ENCODE measurements at places on chromosomes 6 and 20.

- no peak for DNase-seq
Observed at GRCh38 chr20:44896583-44896982, 11.1 kb downstream of the YWHAB start.

- no peak for DNase-seq
Observed at GRCh38 chr6:135318738-135319469, 137.8 kb downstream of the MYB start.

DNA sequence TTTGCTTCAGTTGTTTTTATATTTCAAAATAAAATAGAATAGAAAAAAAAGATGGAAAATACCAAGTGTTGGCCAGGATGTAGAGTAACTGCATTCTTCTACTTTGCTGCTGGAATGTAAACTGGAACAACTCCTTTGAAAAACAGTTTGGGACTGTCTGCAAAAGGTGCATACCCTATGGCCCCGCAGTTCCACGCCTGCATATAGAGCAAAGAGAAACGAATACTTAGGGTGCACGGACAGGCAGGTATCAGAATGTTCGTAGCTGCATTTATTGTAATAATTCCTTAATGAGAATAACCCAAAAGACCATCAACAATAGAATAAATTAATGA, 603 bp upstream of the RAB23 start:
- no peak for DNase-seq

GRCh38 chr20:53826597-53827291, 233.1 kb upstream of the ZNF217 start:
- DNase-seq = no peak

GRCh38 chr6:31144296-31144969, 5.6 kb upstream of the PSORS1C2 start:
- no peak for DNase-seq

DNA sequence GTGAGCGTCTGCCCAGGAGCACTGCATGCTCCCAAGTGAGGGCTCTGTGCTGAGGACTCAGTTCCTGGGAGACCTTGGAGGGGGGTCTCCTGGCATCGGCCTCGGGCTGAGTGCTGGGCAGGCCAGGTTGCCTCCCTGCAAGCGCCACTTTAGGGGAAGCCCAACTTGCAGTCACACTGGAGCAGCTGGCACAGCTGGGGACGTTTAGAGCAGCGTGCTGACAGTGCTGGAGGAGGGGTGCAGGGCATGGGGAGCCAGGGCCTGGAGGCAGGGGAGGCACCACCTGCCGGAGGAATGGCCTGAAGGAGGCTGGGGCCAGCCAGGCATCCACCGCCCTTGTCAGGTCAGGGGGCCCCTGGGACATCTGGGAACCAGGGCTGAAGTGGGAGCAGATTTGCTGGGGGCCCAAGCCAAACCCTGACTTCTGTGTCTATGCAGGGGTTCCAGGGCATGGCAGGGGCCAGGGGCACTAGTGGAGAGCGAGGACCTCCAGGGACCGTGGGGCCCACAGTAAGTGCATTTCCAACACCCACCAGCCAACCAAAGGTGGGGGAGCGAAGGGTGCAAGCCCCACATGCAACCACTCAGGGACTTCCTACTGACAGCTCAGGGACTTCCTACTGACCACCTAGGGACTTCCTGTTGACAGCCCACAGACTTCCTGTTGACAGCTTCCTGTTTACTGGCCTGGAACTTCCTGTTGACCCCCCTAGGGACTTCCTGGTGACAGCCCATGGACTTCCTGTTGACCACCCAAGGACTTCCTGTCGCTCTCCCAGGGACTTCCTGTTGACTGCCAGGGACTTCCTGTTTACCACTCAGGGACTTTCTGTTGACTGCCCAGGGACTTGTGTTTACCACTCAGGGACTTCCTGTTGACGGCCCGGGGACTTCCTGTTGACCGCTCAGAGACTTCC, 33.6 kb downstream of the COL20A1 start:
- no peak for DNase-seq

DNA sequence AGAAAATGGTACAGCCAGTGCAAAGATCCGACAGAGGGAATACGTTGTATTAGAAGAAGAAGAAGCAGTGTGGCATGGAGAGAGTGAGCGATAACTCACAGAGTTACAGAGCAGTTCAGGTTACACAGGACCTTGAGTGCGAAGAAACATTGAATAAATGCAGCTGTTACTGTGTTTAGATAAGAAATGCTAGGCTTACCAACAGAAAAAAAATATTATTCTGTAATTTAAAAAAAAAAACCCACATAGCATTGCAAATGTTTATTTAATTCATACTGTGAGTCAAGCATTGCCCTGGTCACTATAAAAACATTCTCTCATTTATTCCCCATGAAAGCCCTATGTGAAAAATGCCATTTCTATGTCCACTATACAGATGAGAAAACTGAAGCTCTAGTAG, 373.4 kb upstream of the EPHA7 start:
- DNase-seq = no peak

- no peak for DNase-seq
Observed at GRCh38 chr6:3297006-3297405, 38.3 kb downstream of the PSMG4 start.

- DNase-seq = no peak
Observed at GRCh38 chr20:35039846-35040489, 52.6 kb downstream of the TRPC4AP start.

GRCh38 chr6:75143191-75143590, 62.7 kb downstream of the COL12A1 start:
- DNase-seq = no peak

- no peak for DNase-seq
Observed at GRCh38 chr6:45702849-45703739, 312.6 kb downstream of the CLIC5 start.

GRCh38 chr20:23420943-23421931, at the start of gene NAPB:
Gene NAPB (minus strand): TSS chr20:23421488. CDS start chr20:23421402, 86 bp downstream.
- DNase-seq = peak; percentile 93

- DNase-seq = no peak
Observed at GRCh38 chr20:41101660-41102059, 35.7 kb upstream of the PLCG1 start.

DNA sequence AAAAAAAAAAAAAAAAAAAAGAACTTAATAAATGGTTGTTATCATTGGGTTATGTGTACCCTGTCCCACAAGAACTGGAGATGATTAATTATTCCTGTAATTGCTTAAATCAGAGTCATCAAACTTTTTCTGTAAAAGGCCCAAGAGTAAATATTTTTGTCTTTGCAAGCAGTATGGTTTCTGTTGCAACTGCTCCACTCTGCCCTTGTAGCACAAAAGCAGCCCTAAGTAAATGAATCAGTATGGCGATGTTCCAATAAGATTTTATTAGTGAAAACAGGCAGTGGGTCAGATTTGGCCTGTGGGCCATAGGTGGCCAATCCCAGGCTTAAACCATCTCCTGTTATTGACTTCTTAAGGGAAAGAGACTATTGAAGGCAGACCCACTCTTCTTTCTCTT, 252.7 kb downstream of the TSHZ2 start:
- DNase-seq = no peak

- DNase-seq = peak; percentile 24
Observed at GRCh38 chr6:164230259-164230658, 815.7 kb downstream of the QKI start.

DNA sequence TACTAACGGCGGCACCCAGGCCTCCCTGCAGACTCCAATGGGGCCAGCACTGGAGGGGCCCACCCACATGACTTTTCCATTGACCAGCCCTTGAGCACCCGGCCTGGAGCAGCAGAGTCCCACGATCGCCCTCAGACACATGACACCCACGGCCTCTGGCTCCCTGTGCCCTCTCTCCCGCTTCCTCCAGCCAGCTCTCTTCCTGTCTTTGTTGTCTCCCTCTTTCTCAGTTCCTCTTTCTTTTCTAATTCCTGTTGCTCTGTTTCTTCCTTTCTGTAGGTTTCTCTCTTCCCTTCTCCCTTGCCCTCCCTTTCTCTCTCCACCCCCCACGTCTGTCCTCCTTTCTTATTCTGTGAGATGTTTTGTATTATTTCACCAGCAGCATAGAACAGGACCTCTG, 26.1 kb upstream of the FANCE start:
- DNase-seq = no peak

DNA sequence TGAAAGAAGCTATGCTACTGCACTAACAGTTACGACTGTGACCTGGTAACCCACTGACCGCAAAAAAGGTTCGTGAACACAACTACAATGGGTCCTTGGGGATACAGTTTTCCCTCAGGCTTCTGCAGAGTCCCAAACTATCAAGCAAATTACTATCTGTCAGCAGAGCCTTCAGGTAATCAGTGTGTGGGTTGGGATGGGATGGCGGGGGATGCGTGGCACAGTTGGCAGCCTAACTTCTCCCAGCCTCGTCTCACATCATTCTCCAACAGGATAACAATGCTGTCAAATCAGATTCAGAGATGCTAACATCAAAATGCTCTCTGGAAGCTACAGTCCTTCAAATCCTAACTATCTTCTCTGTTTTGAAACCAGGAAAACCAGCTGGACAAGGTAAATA, 102.3 kb downstream of the EPM2A start:
- no peak for DNase-seq

DNA sequence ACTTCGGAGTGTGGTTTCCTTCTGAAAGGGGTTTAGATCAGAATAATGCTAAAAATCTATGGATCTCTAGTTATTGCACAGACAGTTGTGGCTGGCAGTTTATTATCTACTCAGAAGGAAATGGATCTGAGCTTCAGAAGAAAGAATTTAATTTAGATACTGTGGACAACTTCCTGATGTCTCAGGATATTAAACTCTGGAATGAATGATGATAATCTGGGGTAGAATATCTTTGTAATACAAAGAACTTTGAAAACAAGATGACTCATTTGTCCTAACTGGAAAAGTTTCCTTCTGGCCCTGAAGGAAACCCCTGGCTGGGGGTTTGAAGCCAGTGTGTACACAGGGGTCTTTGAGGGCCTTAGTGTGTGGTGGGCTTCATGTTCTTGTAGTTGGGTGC, 78.0 kb downstream of the EDN3 start:
- DNase-seq = no peak

- no peak for DNase-seq
Observed at GRCh38 chr6:149006671-149007070, 259.8 kb downstream of the UST start.

DNA sequence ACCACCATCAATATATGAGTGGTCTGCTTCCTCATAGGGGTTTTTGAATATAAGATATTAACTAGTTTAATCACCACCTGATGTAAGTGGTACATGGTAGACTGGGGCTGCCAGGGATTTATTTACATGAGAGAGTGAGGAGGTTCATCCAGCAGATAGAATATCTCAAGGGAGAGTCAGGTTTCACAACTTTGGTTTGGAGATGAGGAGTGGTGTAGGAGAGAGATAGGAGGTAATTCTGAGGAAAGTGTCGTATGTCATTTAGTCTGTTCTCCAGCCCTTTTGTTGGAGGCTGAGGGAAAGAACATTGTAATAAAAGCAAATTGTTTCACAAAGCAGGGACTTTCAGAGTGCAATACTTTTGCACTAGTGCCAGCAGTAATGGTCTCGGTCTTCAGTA, 16.8 kb downstream of the L3MBTL3 start:
- DNase-seq = no peak

- DNase-seq = peak; percentile 19
Observed at GRCh38 chr6:146027586-146028251, 1.1 kb upstream of the GRM1 start.

DNA sequence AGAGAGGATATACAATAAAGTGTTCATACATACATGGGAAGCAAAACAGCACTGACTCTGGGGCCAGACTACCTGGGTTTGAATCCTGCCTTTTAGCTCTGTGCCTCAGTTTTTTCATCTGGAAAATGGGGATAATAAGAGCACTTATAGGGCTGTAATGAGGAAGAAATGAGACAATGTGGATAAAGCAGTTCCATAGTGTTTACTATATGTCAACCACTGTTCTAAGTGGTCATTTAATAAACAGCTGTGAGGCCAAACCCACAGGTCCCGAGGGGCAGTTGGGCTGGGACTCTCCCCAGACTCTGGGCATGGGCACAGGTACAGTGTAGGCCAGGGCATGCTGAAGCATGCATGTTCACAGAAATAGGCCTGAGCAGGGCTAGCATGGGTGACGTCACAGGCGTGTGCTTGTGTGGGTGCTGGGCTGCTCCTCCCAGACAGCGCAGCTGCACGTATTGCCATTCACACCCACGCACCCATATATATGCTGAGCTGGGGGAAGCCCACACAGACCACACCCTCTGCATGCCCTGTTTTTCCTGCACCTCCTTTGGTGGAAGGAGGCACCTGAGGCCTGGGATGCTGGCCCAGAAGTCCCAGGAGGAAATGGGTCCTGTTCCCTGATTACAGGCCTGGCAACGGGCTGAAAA, 3.5 kb upstream of the PLCG1 start:
- DNase-seq = no peak

DNA sequence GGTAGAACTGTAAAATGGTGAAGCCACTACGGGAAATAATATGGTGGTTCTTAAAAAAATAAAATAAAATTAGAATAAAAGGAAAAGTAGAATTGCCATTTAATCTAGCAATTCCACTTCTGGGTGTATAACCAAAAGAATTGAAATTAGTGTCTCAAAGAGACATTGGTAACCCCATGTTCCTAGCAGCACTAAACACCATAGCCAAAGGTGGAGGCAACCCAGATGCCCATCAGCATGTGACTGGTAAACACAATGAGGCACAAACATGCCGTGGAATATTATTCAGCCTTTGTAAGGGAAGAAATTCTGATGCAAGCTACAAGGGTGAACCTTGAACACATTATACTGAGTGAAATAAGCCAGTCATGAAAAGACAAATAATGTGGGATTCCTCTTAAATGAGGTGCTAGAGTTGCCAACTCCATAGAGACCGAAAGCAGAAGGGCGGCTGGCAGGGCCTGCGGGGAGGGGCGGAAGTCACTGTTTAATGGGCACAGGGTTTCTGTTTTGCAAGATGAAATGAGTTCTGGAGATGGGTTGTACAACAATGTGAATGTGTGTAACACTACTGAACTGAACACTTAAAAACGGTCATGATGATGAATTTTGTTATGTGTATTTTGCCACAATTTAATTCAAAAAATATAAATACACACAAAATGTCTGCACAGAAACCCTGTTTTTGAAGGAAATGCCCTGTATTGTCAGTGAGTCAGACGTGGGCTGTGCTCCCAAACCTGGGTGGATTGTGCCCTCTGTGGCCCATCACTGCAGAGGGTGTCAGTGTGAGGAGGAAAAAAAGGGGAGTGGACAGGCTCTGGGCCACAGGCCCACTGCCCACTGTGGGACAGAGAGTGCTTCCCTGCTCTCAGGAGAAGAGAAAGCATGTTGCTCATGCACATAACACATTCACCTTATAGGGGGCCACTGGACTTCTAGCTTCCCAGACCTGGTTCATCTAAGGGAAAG, 49.6 kb upstream of the CD93 start:
- DNase-seq = peak; percentile 19

DNA sequence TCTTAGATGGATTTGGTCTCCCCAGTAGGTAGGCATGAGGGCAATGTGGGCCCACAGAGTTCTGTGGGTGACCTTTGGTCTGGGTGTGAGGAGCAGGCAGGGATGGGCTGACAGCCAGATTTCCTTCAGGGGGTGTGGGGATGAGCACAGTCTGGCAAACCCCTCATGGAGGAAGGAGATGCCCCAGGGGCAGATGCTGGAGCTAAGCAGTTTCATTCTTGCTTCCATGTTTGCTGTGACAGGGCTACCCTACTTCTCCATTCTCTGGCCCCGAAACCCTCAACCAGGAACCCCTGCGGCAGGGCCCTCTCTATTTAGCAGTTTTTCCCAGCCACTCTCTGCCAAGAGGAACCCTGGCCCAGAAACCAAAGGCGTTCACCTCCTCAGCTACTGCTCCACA, 40.4 kb downstream of the GCLC start:
- no peak for DNase-seq

Measured in anterior cingulate cortex (tissue), 58 donors.